ENCODE measurements at places on chromosomes 12 and 14.

GRCh38 chr12:101941306-101942249, 64.2 kb downstream of the DRAM1 start:
- DNase-seq: peak; percentile 39

GRCh38 chr14:104515059-104515810, 64.3 kb upstream of the C14orf180 start:
- DNase-seq: no peak

DNA sequence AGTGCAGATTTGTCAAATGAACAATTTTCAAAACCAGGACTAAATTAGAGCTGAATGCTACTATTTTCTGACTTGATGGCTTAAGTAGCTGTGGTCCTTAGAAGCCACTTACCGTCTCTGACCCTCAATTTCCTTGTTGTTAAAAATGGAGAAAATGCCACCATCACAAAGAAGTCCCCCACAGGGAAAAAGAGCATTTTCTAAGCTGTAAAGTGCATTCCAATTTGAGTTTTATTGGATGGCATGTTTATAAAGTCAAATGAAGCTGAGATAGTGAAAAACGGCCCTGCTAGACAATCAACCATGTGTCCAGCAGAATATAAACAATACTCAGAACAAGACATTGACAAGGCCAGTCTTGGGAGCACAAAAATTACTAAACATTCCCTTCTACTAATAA, 53.6 kb downstream of the GOLGA5 start:
- DNase-seq: no peak

DNA sequence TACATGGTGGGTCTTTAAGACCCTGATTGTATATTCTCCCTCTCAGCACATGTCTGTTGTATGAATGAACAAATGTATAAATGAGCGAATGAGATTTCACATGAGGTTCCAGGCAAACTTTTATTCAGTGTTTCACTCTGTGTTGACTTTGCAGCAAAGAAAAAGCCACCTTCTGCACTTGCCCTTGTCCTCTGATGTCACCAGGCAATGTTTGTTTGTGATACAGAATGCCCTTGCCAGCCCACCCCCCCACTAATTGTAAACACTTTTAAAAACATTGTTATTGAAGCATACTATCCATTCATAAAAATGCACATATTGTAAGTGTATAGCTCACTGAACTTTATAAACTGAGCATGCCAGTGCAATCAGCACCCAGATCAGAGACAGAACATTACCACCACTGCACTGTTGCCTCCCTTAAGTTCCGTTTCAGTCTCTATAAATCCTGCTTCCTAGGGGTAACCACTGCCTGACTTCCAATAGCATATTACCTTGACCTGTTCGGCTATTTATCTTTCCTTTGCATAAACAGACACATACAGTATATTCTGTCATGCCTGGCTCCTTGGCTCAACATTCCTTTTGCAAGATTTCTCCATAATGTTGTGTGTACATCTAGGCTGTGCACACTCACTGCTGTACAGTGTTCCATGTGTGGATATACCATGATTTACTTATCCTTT, 11.3 kb upstream of the LTA4H start:
- DNase-seq: no peak
